ENCODE measurements at places on chromosomes 12 and 14.

DNA sequence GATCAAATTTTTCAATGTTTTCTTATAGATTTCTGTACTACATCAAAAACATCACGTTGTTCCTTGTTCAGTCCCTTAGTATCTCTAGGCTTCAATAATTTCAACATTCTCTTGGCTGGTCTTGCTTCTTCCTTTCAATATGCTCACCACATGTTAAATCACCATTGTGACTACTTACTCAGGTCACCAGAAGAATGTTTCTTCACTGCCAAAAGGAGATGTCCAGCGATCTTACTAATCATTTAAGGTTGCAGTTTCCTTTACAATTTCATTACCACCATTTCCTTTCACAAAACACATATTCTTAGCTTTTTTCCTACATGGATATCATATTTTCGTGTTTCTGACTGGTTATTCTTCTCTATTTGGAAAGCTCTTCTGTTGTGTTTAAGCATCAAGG is 363.8 kb downstream of the NAV3 start:
- no peak for DNase-seq

DNA sequence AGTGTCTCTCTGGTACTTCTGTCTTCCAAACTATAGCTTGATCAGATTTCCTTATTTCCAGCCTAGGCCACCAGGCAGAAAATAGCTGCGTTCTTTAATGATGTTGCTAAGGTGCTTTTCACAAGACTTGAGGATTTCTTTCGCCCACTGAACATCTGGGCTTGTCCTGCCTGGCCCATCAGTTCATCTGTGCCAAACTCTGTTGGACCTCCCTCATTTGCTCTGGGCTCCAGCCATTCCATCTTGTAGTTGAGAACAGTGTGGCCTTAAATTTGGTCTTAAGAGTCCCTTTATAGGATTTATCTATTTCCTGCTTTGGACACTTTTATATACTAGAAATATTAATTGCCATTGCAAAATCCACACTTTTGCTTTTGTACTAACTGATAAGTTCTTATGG is 109.6 kb downstream of the TTLL5 start:
- DNase-seq, result no peak

DNA sequence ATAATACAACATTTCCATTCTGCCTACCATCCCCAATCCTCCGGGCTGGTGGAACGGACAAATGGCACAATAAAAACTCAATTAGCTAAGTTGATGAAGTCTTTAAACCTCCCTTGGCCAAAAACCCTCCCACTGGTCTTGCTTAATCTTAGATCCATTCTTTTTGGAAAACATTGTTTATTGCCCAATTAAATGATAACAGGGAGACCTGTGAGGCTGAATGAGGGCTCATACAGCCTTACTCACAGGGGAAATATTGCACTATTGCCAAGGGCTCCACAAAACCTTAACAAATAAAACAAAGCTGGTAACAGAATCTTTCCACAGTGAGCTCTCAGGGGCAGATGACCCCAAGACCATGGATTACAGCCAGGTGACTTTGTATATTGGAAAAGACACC is 7.8 kb upstream of the PSMC1 start:
- DNase-seq, result no peak

DNA sequence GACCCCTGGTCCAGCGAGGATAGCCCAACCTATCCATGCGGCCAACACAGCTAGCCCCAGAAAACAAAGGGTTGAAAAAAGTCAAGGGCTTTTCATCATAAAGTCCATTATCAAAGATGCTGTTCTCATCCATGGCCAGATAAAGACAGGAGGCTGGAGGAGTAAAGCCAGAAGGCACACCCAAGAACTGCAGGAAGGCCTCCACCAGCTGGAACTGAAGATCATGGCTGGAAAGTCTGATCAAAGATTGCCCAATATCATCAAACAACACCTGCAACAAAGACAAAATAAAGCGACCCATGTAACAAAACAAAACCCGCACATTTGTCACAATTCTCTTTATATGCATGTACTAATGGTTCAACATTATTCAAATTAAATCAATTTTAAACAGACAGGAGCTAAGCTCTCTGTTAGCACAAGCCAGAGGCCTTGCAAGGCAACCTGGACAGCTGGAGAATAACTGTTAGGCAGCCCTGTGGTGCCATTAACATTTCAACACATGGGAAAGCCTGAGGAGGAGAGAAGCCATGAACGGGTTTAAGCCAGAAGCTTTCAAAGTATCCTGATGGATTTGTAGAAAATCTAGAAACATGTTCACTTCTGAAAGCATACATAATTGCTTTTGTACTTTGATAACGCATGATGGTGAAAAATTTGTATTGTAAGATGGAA is 34.1 kb downstream of the PSMC1 start:
- no peak for DNase-seq

DNA sequence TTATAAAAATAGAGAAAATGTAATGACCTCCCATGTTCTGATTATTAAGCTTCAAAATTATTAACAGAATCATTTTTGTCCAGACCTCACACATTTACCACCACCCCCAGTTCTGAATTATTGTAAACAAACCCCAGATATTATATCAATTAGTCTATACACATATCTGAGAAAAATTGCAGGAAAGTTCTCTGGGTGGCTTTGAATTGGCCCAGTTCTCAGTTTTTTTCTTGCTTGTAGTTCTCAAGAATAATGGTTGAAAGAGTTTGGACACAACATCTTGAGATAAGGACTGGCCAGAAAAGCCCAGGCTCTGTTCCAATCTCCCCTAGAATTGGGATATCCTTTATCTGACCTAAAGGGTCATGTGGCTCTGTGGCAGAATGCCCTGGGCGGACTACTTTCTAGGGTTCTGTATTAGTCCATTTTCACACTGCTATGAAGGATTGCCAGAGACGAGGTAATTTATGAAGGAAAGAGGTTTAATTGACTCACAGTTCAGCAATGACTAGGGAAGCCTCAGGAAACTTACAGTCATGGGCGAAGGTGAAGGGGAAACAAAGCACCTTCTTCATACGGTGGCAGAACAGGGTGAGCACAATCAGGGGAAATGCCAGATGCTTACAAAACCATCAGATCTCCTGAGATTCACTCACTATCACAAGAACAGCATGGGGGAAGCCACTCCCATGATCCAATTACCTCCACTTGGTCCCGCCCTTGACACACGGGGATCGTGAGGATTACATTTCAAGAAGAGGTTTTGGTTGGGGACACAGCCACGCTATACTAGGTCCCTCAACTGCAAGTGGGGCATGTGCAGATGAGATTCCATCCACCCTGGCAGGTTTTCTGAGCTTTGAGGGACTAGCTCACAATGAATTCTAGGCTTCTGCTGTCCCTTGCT is 1504.6 kb upstream of the FLRT2 start:
- no peak for DNase-seq

DNA sequence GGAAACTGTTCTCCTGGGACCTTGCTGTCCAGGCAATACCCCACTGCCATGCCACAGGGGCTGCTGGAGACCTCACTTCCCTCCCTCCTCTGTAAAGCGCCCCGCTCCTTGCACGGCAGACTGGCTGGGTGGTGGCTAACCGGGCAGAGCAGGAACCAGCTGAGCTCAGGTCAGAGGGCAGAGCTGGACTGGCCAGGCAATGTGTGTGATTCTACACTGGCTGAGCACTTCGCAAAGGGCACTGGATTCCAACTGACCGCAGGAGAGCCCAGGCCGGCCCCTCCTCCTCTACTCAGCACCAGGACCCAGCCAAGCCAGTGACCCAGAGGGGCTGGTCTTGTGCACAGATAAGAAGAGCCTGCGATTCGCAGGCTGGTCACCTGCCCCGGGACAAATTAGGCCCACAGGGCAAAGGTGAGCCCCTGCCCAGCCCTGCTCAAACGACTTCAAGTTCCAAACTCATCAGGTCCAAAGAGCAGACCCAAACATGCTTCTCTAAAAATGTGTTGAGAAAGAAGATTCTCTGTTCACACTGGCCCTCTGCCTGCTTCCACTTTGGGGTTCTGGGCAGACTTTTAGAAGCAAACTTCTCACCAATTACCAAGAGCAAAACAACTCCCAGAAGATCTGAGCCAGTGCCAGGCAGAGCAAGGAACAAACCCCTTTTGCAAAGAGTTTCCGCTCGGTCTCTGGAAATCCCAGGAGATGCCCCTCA is 54.9 kb upstream of the DIO3 start:
- no peak for DNase-seq

GRCh38 chr14:24329736-24330135 is 5.1 kb downstream of the ADCY4 start:
- DNase-seq, result peak; percentile 54

- no peak for DNase-seq
Observed at GRCh38 chr12:66724026-66724425, 45.1 kb upstream of the GRIP1 start.

Measured in stimulated activated CD8-positive, alpha-beta memory T cell treated with anti-CD3 and anti-CD28 coated beads, Interleukin-2, amount 100 ng/mL, for 1 hour (primary cell).